NB4 (cell line): ENCODE measurements at places on chromosomes 13 and 19.

DNA sequence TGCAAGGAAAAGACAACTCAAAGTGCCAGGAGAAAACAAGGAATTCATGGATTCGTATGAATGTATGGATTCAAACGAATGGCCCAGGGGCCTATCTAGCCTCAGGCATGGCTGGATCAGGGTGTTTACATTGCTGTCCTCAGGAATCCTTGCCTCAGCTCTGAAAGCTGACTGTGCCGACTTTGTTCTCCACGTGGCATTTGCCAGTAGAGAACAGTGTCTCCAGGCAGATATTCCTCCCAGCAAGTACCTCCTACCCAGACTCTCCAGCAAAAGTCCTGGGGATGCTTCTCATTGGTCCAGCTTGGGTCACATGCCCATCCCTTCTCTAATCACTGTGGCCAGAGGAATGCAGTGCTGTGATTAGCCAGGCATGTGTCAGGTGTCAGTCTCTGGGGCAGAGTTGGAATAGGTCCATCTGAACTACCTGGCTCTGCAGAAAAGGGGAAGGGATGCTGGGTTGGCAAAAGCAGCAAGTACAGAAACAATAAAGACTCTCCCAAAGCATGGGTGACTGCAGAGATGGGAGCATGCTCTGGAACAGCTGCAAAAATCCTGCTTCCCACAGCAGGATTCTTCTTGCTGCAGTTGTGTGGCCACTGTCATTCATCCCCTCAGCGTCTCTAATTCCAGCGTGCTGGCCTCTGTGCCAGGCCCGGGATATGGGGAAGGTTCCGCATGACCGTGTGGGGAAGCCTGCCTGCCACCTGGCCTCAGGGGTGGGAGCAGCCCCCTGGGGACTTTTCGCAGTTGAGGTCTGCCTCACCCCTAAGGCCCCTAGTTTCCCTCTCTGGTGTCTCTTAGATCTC is 30.0 kb downstream of the CCNE1 start:
- DNase-seq = no peak

DNA sequence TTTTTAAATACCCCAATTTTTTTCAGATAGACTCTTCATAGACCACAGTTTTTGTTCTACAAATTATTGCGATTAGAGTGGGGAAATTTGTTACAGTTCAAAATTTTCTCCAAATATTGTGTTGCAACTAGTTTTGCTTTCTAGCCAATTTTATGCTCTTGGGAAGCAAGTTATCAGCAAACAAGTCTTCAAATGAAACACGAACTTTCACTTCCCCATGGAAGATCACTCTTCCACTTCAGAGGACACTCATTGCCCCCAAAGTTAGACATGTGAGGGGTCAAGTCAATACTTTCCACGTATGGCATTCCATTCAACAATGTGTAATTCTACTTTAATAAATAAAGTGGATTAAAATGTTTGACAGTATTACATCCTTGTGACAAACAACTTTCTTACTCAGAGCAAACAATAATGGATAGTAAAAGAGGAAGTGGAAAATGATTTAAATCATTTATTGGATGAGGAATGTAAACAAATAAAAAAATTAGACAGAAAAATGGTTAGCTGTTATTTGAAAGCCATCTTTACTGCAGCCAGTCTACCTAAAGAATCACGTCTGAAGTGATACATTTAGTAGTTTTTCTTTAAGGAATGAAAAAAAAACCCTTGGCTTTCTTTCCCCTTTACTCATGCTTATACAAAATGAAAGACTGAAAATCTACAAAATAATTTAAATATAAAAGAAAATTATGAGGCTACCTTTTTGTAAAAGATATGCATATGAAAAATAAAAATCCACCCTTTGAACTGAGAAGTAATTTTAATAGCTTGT is 41.2 kb upstream of the TNFSF11 start:
- DNase-seq = no peak

DNA sequence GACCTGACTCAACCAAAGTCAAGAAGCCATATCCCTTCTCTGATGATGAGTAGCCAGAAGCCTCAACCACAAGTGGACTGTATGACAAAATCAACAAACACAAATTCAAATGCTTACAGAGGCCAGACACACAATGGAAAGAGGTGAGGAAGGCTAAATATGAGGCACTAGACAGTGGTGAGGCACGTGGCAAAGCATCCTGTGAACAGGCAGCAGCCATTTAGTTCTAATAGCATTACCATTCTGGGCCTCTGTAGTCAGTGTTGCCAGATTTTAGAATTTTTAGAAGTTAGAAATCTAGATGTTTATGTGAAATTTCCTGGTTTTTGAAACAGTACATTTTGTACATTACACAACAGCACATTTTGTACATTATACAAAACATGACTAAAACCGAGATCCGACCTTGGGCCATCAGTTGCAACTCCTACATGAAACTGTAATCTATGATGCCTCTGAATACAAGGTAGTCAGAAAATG is 403.3 kb downstream of the COG6 start:
- DNase-seq = no peak

DNA sequence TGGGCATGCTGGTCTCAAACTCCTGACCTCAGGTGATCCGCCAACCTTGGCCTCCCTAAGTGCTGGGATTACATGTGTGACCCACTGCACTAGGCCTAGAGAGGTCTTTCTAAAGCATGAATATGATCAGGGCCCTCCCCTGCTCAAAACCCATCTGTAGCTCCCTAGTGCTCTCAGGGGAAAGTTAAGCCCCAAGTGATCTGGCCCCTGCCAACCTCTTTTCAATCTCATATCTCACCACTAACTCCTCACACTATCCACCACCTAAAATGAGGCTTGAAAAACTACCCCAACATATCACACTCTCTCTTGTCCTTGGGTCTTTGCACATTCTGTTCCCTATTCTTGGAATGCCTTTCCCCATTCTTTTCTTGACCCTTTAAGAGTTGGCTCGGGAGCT is 2.0 kb upstream of the DMWD start:
- DNase-seq = no peak

DNA sequence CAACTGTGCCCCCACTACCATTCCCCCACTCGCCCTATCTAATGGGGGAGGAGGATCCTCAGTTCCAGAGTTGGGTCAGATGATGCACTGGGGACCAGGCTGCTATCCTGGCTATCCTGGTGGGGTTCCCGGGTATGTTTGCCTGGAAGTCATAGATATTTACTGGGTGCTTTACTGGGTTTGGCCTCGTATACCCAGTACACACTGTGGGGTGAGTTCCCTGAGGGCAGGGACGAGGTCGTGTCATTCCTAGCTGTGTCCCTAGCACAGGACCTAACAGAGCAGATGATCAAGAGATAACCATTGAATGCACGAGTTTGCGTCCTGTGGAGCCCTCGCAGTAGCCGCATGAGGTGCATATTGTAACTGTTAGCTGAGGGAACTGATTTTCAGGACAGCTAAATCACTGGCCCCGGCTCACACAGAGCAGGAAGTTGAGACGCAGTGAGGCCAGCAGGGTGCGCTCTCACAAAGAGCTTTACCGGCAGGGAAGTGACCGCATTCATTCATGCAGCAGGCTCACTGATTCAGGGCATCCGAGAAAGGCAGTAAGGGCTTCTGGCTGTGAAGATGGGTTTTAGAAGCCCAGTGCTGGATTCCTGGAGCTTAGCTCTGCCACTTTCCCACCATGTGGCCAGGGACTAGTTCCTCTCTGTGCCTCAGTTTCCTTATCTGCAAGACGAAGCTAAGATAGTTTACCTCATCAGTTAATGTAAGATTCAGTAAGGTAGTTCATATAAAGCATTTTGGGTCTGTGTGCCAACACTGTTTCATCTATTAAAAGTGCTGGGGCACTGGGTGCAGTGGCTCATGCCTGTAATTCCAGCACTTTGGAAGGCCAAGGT is 6.0 kb downstream of the RUVBL2 start:
- DNase-seq = peak; percentile 67

- peak; percentile 53 for DNase-seq
These were observed 6.8 kb downstream of the ZC3H4 start for GRCh38 chr19:47106821-47107201.

GRCh38 chr13:113631341-113632095 is 26.5 kb downstream of the ATP4B start:
- DNase-seq = no peak

GRCh38 chr19:35303357-35303915 is 11.5 kb downstream of the MAG start:
- DNase-seq = no peak

DNA sequence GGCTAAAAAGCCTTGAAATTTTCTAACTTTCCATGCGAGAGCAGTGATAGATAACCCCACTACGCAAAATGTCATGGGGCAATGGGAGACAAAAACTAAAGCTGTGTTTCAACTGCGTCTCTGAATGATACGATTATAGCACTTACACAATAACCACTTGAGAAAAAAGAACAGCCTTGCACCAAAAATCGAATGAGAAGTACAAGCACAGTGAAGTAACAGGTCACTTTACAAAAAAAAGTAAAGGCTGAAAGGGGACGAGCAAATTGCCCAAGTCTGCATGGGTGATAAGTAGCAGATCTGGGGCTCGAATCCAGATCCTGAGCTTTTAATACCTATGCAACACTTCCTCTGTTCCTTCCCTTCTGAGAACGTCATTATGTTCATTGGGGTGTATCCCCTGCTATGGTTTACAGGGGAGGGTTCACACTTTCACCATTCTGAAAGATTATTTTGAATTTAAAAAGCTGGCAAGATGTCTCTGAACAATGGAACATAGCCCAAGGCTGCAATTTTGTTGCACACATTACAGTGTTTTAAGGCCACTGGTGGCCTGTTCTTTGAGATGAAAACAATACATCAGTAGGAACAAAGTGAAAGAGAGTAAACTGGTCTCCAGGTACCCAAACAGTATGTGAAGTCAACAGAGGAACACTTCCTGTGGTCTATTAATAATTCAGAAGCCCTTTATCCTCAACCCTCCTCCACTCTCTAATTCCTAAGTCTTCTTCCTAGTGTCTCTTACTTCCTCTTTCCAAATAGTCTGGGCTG is 3.2 kb downstream of the CPB2 start:
- DNase-seq = peak; percentile 59

- DNase-seq = no peak
These were observed 193.9 kb upstream of the RNF113B start for GRCh38 chr13:98370806-98371515.

GRCh38 chr13:114303700-114304327 is 10.5 kb upstream of the CHAMP1 start:
- no peak for DNase-seq

DNA sequence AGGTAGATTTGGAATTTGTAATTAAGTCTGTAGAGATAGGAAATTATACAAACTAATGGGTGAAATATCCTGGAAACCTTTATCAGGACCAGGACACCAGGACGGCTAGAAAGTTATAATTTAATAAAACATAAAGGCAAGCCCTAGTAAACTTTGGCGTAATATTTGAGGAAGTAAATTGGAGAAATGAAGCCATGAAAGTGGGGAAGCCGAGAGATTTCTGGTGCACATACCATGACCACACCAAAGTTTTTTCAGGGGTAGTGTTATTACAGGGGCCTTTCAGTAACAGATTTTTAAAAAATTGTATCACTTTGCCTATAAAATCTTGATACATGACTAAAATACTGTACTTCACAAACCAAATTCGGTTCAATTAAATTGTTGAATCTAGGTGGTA is 54.7 kb upstream of the URAD start:
- DNase-seq = peak; percentile 57

GRCh38 chr19:35154525-35155406 is at the start of gene FXYD5:
Gene FXYD5 (plus strand): TSS chr19:35154735. CDS start chr19:35155551, 816 bp downstream.
- DNase-seq = peak; percentile 84

GRCh38 chr19:10811391-10812111 is 24.5 kb downstream of the TMED1 start:
- no peak for DNase-seq

DNA sequence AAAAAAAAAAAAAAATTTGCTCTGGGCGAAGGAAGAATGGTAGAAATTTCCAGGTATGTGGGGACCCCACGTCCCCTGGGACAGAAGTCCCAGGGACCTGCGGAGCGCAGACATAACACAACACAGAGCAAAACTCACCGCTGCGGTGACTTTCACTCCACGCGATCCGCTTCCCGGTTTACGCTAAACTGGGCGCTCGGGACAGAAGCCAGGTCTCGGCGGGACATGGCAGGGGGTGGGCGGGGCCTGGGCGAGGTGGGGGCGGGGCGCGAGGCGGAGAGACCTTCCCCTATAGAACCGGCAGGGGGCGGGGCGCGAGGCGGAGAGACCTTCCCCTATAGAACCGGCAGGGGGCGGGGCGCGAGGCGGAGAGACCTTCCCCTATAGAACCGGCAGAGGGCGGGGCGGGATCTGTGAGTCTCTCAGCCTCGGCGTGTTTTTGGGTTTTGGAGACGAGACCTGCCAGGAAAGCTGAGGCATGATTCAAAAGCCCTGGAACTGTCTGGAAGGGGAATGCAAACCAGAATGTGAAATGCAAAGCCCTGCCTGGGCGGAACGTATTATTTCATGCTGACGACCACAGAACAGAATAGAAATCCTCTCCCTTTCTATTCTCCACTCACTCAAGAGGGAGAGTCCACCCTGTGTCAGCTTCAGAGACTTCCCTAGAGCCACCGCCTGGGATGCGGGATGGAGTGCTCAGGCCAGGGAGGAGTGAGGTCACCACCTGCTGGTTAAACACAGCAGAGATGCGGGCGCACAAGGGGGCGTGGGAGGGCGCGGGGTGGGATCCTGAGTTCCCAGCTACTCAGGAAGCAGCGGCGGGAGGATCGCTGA is 20.2 kb upstream of the ERVV-1 start:
- DNase-seq = peak; percentile 81

- peak; percentile 49 for DNase-seq
These were observed 104.6 kb downstream of the TEX26 start for GRCh38 chr13:31036731-31037695.

DNA sequence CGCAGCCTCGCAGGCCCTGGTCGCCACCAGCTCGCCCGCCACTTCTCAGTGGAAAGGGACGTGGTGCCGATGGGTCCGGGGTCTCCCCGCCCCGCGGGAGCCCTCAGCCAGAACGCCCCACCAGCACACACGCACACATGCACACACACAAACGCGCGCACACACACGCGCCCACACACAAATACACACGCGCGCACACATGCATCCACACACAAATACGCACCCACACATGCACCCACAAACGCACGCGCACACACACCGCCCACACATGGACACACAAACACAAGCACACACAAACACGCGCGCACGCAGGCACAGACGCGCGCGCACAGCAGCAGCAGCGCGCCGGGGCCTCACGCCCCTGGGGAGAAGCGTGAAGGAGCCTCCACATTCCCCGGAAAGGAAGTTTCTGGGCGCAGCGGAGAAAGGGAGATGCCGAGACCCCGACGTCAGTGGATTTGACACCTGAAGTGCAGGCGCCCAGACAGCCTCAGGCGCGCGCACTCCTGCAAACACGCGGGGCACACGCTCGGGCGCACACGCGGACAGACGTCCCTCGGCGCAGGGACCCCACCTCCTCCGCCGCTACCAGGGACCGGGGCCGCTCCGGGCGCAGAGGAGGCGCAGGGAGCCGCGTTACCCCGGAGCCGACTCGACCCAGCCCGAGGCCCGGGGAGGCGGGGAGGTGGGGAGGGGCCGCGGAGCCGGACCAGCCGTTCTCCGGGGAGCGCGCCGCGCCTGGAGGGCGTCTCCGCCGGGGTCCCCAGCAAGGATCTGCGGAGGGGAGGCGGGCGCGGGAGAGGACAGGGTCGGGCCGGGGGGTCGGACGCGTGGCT is 622 bp downstream of the RASA3 start:
- DNase-seq = peak; percentile 67
